ENCODE measurements at places on chromosomes 2 and 18. TPM values are rescaled to one million over a fixed set of nuclear protein-coding genes. Genes with fewer than 3 reads are reported as not detected.
A peak's percentile ranks its signal among the peaks of the same experiment; 100 is the strongest.

GRCh38 chr2:8600456-8600855, 81.4 kb upstream of the ID2 start:
- H3K4me1 ChIP-seq, result no peaks in the 10 kb centered on the region
- H3K4me3 ChIP-seq, result no peak overlapping the region
- no peak for DNase-seq
- no peak overlapping the region for H3K27ac ChIP-seq

- no peak overlapping the region for H3K4me3 ChIP-seq
- H3K27ac ChIP-seq, result no peak overlapping the region
- H3K27me3 ChIP-seq, result no peaks in the 10 kb centered on the region
- no peaks in the 10 kb centered on the region for H3K4me1 ChIP-seq
- DNase-seq, result no peak
Measured at GRCh38 chr2:6471419-6471818, 394.3 kb downstream of the CMPK2 start.

GRCh38 chr18:48003426-48004349, 73.2 kb upstream of the SMAD2 start:
- no peak overlapping the region for H3K27ac ChIP-seq
- H3K36me3 ChIP-seq, result no peaks in the 10 kb centered on the region
- peaks cover 10% of the 10 kb centered on the region for H3K4me1 ChIP-seq
- no peak overlapping the region for H3K4me3 ChIP-seq
- DNase-seq, result no peak

- peak; percentile 87 for DNase-seq
- H3K36me3 ChIP-seq, result peaks cover 11% of the 10 kb centered on the region
- no peaks in the 10 kb centered on the region for H3K27me3 ChIP-seq
- peak within 1 kb of the TSS; percentile 86 for H3K4me3 ChIP-seq
Measured at GRCh38 chr18:3247240-3248061, at the start of gene MYL12A. MYL12A (plus strand) TSS chr18:3247801; CDS start chr18:3253248, 5,447 bp downstream.

Gene MOGAT1
- polyA plus RNA-seq, result not detected

Gene TET3
- polyA plus RNA-seq, result 0.03 TPM

Gene COL5A2
- 0.05 TPM for polyA plus RNA-seq

GRCh38 chr2:190190507-190191162, 128.1 kb upstream of the MSTN start:
- H3K27ac ChIP-seq, result no peak overlapping the region
- H3K4me1 ChIP-seq, result no peaks in the 10 kb centered on the region
- H3K36me3 ChIP-seq, result no peaks in the 10 kb centered on the region
- no peak for DNase-seq
- H3K27me3 ChIP-seq, result no peaks in the 10 kb centered on the region
- no peak overlapping the region for H3K4me3 ChIP-seq

- no peak for DNase-seq
- no peak overlapping the region for H3K4me3 ChIP-seq
- H3K4me1 ChIP-seq, result no peaks in the 10 kb centered on the region
- H3K27ac ChIP-seq, result no peak overlapping the region
Measured at GRCh38 chr2:199019898-199020507, 437.7 kb downstream of the SATB2 start.

- H3K27ac ChIP-seq, result peak overlapping the region; percentile 48
- no peaks in the 10 kb centered on the region for H3K36me3 ChIP-seq
- H3K4me3 ChIP-seq, result no peak overlapping the region
- no peak for DNase-seq
- no peaks in the 10 kb centered on the region for H3K27me3 ChIP-seq
- H3K4me1 ChIP-seq, result peaks cover 45% of the 10 kb centered on the region
Measured at GRCh38 chr2:203987959-203988358, 51.4 kb downstream of the ICOS start.

Gene CDH2
- not detected for polyA plus RNA-seq

DNA sequence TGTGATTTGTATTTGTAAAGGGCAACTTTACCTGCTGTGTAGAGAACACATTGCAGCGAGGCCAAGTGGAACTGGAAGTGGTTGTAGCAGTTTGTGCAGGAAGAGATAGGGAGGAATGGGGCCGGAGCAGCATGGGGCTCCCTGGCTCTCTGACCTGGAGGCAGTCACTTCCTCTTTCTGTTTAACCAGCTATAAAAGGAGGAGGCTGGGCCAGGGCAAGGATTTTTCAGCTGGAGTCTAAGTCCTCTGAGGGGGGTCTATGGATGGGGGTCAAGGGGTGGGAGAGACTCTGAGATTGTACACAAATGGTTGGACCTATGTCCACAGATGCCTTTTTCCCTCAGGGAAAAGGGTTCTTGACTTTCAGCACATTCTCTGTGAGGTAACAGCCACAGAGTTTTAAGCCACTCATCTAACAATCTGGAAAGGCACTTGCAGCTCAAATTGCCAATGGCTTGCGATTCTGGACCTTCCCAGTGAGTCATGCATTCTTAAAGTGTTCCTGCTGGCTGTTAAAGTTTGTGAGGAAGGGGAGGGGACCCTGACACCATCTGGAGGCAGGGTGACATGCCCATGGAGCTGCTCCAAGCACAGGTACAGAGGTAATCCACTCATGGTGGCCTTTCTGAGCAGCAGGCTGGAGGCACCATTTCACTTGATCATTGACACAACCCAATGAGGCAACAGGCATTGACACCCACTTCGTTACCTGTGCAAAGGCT, 347.0 kb downstream of the CYRIA start:
- no peak overlapping the region for H3K4me3 ChIP-seq
- no peaks in the 10 kb centered on the region for H3K4me1 ChIP-seq
- no peak for DNase-seq
- H3K27ac ChIP-seq, result no peak overlapping the region

Measured in CD4-positive, alpha-beta memory T cell (primary cell).